ENCODE measurements at places on chromosomes 1 and 21. TPM values are rescaled to one million over a fixed set of nuclear protein-coding genes. Genes with fewer than 3 reads are reported as not detected.

Gene CLEC20A
- total RNA-seq = not detected

GRCh38 chr1:94100785-94101612, 19.9 kb downstream of the ABCA4 start:
- no peak for DNase-seq

DNA sequence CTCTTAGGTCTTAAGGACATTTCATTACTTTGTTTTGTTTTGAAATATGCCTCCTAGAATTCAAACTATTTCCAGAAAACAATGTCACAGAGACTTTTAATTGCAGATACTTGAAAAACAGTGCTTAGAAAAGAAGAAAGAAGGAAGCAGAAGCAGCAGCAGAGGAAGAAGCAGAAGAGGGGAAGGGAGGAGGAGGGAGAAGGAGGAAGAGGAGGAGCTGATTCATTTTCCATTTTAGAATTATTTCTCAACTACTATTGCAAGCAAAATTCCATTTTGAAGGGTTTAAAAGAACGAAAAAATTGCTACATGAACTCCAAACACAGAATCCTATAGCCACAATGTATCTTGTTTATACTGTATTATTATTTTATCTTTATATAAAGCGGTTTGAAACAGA, 13.9 kb downstream of the RC3H1 start:
- DNase-seq = no peak

Gene NHLH1
- total RNA-seq = not detected

GRCh38 chr1:34642679-34643078, 112.2 kb upstream of the GJB5 start:
- no peak for DNase-seq

DNA sequence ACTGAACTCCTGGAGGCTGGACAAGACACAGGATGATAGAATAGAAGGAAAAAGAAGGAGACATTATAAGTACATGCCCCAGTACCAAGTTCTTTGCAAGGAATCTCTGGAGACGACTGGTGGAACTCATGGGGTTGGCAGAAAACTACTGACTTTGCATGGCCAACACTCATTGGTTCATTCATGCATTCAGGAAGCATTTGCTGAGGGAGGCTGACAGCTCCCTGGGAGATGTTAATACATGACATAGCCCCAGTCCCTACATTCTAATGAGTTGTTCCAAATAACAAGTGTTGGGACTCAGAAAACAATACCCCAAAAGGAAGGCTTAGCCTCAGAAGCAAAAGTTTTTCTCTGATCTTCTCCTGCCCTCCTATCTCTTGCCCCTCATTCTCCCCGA, 172.8 kb upstream of the IRF2BP2 start:
- DNase-seq = no peak
